Amniotic stem cell (primary cell): ENCODE measurements at places on chromosomes 2 and 18.

GRCh38 chr2:218214116-218214515 lies 2.9 kb upstream of the ARPC2 start:
- no peak for DNase-seq

DNA sequence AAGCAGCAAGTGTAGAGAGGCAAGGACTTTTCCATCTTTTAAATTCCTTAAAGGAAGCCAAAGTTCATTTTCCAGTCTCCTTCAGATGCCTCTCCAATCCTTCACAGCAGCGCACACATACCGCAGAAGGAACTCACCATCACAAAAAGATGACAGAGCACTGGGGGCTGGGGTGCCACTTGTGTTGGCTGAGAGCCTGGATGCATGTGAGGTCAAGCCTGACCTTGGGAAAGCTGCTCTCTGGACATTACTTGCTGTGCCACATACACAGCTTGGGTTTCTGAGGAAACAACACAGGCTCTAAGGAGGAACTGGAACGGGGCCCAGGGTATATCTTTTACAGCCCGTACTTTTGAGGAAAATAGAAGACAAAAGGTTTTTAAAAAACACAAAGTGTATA lies 364.3 kb upstream of the MEX3C start:
- no peak for DNase-seq

- DNase-seq, result no peak
These were observed 4.2 kb upstream of the B4GALT6 start for GRCh38 chr18:31688606-31689005.

DNA sequence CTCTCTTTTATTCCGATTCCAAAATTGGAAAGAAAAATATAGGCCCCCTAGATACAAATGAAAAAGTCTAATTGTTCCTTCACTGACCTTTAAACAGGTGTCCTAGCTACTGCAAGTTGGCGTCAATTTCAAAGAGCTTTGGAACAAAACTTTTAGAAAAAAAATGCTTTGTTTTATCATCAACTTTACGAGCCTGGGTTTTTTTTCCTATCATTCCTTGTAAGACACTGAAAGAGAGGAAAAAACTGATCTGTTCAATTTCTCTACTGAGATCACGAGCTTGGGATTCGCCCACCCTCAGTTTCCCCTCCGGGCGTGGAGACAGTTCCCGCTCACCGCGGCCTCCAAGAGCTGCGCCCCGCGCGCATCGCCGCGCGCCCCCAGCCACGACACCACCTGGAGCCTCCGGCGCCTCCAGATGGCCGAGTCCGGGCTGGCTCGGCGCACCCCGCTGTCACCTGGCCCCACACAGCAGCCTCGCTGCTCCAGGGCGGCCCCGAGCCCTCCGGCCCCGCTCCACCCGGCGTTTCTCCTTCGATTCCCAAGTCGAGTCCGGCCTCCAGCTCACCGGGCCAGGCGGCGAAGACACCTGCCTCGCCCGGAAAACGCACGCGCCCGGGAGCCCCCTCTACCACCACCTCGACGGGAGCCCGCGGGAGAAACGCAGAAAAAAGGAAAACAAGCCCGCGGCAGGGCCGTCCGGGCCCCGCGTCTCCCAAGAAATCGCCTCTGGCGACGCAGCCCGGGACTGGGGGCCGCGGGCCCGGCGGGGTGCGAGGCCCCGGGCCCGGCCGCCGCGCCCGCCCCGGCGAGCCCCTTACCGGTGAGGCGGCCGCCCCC lies 656 bp downstream of the TBC1D8 start:
- DNase-seq, result no peak

DNA sequence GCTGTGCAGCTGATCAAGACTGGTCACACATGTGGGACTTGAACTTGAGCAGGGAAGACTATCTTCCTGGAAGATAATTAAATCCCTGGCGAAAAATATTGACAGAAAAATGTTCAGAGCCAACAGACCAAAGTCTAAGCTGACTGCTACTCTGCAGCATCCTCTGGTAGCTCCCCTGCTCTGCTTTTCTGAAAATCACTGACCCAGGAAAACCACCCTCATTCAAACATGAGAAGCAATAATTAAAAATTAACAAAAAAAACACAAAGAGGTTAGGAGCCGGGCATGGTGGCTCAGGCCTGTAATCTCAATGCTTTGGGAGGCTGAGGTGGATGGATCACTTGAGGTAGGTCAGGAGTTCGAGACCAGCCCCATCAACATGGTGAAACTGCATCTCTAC lies 151.9 kb downstream of the SCG2 start:
- no peak for DNase-seq

- no peak for DNase-seq
These were observed 45.7 kb upstream of the RALBP1 start for GRCh38 chr18:9429662-9429993.

DNA sequence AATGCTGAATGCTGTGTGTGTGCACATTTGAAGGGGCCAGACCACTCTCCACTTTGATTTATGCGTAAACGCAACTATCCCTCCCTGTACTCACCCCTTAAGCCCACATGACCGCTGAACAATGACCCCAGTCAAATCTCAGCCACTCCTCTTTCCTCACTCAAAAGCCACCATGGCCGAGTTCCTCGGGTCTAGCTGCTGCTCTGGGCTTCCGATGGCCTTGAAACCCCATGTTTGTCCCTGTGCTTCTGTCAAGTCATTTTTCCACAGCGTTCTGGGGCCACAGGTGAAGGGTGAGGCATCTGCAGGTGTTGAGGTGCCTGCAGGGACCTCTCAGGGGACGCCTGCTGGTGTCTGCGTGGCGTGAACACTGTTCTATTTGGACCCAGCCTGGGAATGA lies 74.3 kb upstream of the TMEM18 start:
- DNase-seq, result no peak

GRCh38 chr2:151673016-151673415 lies 61.3 kb downstream of the NEB start:
- DNase-seq, result no peak

DNA sequence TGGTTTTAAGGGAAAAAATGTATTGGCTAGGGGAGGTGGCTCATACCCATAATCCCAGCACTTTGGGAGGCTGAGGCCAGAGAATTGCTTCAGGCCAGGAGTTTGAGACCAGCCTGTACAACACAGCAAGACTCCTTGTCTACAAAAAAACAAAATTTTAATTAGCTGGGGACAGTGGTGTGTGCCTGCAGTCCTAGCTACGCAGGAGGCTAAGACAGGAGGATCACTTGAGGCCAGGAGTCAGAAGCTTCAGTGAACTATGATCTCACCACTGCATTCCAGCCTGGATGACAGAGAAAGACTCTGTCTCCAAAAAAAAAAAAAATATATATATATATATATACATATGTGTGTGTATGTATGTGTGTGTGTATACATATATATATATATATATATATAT lies 18.5 kb downstream of the CCDC88A start:
- DNase-seq, result no peak

GRCh38 chr18:24936691-24937090 lies 415.3 kb downstream of the ZNF521 start:
- DNase-seq, result no peak

GRCh38 chr2:33452545-33452944 lies 23.9 kb upstream of the RASGRP3 start:
- no peak for DNase-seq

DNA sequence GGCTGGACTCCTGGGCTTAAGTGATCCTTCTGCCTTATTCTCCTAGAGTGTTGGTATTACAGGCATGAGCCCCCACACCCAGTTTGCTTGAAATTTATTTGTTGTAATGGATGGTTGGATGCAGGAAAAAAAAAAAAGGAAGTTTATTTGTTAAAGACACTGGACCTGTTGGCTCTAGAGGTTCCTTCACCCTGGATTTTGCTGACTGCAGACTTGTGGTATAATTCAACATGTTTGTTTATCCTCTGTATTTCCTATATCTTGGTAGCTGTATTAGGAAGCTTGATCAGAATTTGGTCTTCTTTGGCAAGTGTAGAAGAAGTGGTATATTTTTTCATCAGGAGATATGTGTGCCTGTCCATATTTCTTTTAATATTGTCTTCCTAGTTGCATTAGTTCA lies 138.7 kb downstream of the LDLRAD4 start:
- no peak for DNase-seq

- no peak for DNase-seq
These were observed 96.6 kb downstream of the PLB1 start for GRCh38 chr2:28592481-28592880.

DNA sequence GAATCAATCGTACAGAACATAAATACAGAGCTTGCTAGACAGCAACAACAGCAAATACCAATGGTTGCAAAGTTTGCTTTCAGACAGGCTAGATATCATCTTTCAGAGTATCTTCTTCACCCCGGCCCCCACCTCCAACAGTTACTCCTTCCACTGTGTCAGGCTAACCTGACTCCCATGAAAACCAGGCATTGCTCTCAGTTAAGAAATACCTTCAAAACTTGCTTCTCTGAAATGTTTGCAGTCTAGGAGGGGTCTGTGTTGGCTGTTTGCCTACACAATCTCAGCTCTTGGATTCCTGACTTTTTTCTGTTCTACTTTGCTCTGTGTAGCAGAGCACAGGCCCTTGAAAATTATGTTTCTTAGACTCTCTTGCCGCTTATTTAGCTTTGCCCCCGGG lies 599.5 kb upstream of the SYT4 start:
- DNase-seq, result no peak

- DNase-seq, result no peak
These were observed 268.2 kb downstream of the RPIA start for GRCh38 chr2:88959480-88960204.

DNA sequence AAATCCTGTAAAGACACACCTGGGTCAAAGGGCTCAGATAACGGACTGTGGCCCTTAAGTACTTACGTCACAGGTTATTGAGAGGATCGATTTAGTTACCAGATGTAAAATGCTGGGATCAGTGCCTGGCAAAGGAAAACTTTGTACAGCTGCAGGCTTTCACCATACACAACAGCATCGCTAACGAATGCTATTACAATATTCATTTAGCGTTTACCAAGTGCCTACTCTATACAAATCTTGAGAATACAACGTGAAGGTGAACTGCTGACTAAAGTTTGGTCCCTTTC lies 619 bp upstream of the MSH6 start:
- no peak for DNase-seq

GRCh38 chr2:46170611-46171350 lies 126.4 kb upstream of the EPAS1 start:
- DNase-seq, result no peak

GRCh38 chr2:31940920-31941319 lies 69.9 kb downstream of the MEMO1 start:
- no peak for DNase-seq
